ENCODE measurements at places on chromosomes 2 and 18. TPM values are rescaled to one million over a fixed set of nuclear protein-coding genes. Genes with fewer than 3 reads are reported as not detected.
A peak's percentile ranks its signal among the peaks of the same experiment; 100 is the strongest.

SGPP2 gene
- 15.1 TPM for total RNA-seq

DNA sequence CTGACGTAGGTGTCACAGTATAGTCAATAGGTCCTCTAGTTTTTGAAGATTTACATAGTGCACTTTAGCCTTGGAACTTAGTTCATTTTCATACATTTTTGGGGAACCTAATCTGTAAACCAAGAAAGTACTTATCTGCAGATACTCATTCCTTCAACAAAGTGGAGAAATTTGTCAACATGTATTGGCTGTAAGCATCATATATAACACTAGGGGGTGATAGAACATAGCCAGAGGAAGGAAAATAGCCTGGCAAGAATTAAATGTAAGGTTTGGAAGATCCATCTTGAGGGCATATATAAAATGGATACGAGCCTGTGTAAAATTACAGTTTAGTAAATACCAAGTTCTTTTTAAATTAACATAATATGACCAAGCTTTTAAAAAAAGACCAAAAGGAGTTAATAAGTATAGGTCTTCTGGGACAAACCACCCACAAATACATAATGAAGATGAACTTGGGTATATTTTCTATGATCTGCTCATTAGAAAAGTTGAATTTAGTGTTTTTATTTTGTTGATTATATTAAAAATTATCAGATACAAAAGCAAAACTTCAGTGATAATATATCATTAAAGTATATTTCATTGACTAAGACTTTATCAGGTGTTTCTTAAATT, 18.2 kb downstream of the RPL37A start:
- H3K36me3 ChIP-seq: peaks cover 2% of the 10 kb centered on the region
- no peaks in the 10 kb centered on the region for H3K4me1 ChIP-seq
- H3K27ac ChIP-seq: no peak overlapping the region
- H3K27me3 ChIP-seq: no peaks in the 10 kb centered on the region
- H3K4me3 ChIP-seq: no peak overlapping the region
- DNase-seq: no peak

GTF3C2 gene
- 56.6 TPM for total RNA-seq

- no peak overlapping the region for H3K27ac ChIP-seq
- H3K4me1 ChIP-seq: no peaks in the 10 kb centered on the region
- H3K4me3 ChIP-seq: no peak overlapping the region
- DNase-seq: no peak
- H3K27me3 ChIP-seq: peaks cover 15% of the 10 kb centered on the region
Measured at GRCh38 chr2:100247256-100248043, 74.9 kb downstream of the LONRF2 start.

DNA sequence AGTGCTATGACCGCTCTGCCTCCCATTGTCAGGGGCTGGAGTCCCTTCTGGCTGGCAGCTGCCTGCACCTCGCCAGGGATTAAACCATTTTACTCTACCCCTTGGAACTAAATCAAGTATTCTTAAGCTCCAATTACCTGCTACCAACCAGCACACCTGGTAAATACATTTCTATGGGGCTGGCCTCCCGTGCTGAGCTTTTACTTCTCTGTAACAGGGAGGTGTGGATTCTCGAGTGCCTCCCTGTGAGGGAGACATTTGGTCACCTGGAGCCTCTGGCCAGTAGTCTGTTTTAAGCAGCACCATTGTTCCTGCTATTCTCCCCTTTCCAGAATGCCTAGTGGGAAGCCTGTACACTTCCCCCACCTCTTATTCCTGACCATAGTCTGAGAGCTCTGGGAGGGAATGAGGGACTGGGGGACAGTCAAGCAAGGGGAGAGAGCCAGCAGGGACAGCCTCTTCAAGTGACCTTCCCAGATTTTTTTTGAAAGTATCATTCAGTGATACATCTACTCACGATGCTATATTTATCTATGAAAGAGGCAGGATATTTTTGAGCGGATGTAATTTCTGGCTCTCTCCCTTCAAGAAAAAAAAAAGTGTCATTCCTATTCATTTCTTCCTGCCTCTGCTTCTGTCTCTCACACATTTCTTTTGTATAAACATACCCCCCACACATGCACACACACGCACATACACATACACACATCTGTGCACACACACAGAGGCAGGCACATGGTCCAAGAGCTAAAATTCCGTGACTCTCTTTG, 112.8 kb downstream of the CAPN13 start:
- no peak overlapping the region for H3K27ac ChIP-seq
- no peak for DNase-seq
- no peaks in the 10 kb centered on the region for H3K36me3 ChIP-seq

DNA sequence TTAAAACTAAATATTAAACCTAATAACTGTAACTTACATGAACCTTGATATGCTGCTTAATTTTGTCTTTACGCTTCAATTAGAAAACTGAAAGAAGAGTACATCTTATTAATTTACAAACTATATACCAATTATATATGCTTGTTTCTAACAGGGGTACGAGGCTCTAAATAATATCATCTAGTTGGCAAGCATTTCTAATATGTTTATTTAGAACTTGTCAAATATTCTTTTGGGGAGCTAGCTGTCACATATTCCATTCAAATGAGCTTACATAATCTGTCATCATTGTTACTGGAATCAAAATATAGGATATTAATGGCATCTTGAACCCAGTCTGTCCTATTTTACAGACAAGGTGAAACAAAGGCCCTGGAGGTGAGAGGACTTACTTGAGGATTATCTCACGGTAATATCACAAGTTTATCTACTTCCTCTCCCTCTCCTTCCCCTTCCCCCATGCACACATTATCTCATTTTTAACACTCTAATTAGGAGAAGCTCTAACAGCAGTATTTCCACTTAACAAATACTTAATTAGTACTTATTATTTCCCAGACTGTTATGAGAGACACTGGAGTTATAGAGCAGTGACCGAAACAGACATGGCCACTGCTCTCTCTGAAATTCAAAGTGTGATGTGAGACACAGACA, 3.5 kb downstream of the PRKD3 start:
- H3K27ac ChIP-seq: no peak overlapping the region
- no peak for DNase-seq
- H3K4me3 ChIP-seq: peak overlapping the region; percentile 9
- H3K4me1 ChIP-seq: peaks cover 68% of the 10 kb centered on the region

DNA sequence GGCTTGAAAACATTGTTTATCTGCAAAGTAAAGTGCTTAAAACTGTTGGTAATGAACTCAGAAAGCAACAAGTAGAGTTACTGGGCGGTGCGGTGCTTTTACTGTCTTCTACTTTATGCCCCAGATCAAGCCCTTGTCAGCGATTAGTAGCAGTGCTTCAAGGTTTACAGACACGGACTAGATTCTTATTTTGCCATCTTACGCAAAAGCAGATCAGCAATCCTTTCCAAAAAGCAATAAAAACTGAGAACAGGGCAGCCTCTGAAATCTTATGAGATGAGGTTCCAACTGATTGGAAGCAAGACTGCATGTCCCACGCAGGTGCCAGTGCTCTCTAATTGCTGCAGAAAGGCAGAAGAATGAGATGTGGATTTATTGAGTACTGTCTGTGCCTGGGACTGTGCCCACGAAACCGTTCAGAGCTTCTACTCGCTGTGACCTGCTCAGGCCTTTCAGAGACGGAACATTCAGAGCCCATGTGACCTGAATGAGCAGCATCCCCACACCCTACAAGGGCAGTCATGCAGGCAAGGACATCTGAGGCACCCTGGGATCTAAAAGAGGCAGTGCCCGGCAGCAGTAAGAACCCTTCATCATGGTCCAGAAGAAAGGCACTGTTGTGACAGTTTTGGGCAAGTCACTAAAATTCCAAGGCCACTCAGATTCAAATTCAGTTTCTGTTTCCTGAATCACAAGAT, 15.7 kb downstream of the COL4A3 start:
- DNase-seq: no peak
- no peak overlapping the region for H3K4me3 ChIP-seq
- no peaks in the 10 kb centered on the region for H3K27me3 ChIP-seq
- H3K27ac ChIP-seq: no peak overlapping the region

SLC23A3 gene
- total RNA-seq: 3.1 TPM

DNA sequence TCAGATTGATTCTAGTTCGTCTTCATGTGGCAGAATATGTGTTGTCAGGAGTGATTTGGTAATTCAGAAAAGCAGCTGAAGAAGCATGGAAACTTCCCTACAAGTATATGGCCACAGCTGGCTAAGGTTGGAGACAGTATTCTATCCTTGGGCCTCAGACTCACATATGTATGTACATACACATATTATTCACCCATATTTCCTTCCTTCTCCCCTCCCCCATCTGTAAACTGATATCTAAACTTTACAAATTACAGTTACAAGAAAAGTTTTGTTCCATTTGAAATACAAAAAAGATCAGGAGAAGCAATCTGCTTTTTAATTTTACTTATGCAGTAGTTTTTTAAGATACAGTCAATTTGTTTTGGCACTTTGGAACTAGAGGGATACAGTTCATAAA, 3.1 kb downstream of the SP3 start:
- H3K27me3 ChIP-seq: no peaks in the 10 kb centered on the region
- peak overlapping the region; percentile 97 for H3K27ac ChIP-seq
- peaks cover 9% of the 10 kb centered on the region for H3K36me3 ChIP-seq
- H3K4me3 ChIP-seq: peak overlapping the region; percentile 99

- peaks cover 71% of the 10 kb centered on the region for H3K4me1 ChIP-seq
- DNase-seq: peak; percentile 54
- no peaks in the 10 kb centered on the region for H3K27me3 ChIP-seq
- no peak overlapping the region for H3K27ac ChIP-seq
- H3K36me3 ChIP-seq: peaks cover 3% of the 10 kb centered on the region
Measured at GRCh38 chr2:10303694-10304378, 1.1 kb downstream of the HPCAL1 start.

MAP3K19 gene
- total RNA-seq: not detected

GRCh38 chr2:30257266-30258214, 26.2 kb downstream of the LBH start:
- peaks cover 98% of the 10 kb centered on the region for H3K4me1 ChIP-seq
- H3K27ac ChIP-seq: peak overlapping the region; percentile 31
- no peaks in the 10 kb centered on the region for H3K27me3 ChIP-seq
- DNase-seq: no peak

ABCA12 gene
- 0.02 TPM for total RNA-seq

CKAP2L gene
- 47.7 TPM for total RNA-seq

CNGA3 gene
- not detected for total RNA-seq

GRCh38 chr2:126700677-126701076, 44.7 kb downstream of the GYPC start:
- peaks cover 6% of the 10 kb centered on the region for H3K36me3 ChIP-seq
- H3K4me1 ChIP-seq: no peaks in the 10 kb centered on the region
- no peak overlapping the region for H3K4me3 ChIP-seq
- no peak overlapping the region for H3K27ac ChIP-seq
- no peaks in the 10 kb centered on the region for H3K27me3 ChIP-seq
- no peak for DNase-seq

- DNase-seq: no peak
- no peaks in the 10 kb centered on the region for H3K27me3 ChIP-seq
- no peaks in the 10 kb centered on the region for H3K4me1 ChIP-seq
- H3K36me3 ChIP-seq: no peaks in the 10 kb centered on the region
- no peak overlapping the region for H3K4me3 ChIP-seq
Measured at GRCh38 chr18:73408469-73408868, 540.7 kb upstream of the NETO1 start.

DNA sequence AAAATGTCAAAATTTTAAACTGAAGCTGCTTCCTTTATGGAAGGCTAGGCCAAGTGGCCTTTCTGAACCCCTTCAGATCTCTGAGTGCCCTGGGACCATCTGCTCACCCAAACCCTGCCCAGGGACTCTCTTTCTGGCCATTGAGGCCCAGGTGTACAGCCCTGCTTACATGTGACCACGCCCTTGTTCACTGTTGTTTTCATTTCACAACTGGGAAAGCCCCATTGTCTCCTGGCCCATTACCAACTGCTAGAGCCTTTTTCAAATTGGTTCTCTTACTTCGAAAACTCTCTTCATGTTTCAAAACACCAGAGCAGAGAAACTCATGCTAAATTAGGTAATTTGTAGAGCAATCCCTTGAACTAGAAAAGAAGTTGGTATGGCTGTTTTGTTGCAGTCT, 219.5 kb upstream of the TANK start:
- H3K27me3 ChIP-seq: no peaks in the 10 kb centered on the region
- no peaks in the 10 kb centered on the region for H3K36me3 ChIP-seq
- H3K4me3 ChIP-seq: peak overlapping the region; percentile 46
- H3K4me1 ChIP-seq: peaks cover 27% of the 10 kb centered on the region
- peak overlapping the region; percentile 71 for H3K27ac ChIP-seq

GRCh38 chr2:82656420-82656819, 1802.7 kb downstream of the SUCLG1 start:
- no peak overlapping the region for H3K4me3 ChIP-seq
- H3K27me3 ChIP-seq: no peaks in the 10 kb centered on the region
- H3K36me3 ChIP-seq: peaks cover 2% of the 10 kb centered on the region
- no peaks in the 10 kb centered on the region for H3K4me1 ChIP-seq
- no peak for DNase-seq

RIOK3 gene
- 95.8 TPM for total RNA-seq

- no peak overlapping the region for H3K27ac ChIP-seq
- no peaks in the 10 kb centered on the region for H3K27me3 ChIP-seq
- DNase-seq: no peak
- H3K36me3 ChIP-seq: no peaks in the 10 kb centered on the region
Measured at GRCh38 chr2:133498662-133499585, 69.3 kb downstream of the NCKAP5 start.

DNA sequence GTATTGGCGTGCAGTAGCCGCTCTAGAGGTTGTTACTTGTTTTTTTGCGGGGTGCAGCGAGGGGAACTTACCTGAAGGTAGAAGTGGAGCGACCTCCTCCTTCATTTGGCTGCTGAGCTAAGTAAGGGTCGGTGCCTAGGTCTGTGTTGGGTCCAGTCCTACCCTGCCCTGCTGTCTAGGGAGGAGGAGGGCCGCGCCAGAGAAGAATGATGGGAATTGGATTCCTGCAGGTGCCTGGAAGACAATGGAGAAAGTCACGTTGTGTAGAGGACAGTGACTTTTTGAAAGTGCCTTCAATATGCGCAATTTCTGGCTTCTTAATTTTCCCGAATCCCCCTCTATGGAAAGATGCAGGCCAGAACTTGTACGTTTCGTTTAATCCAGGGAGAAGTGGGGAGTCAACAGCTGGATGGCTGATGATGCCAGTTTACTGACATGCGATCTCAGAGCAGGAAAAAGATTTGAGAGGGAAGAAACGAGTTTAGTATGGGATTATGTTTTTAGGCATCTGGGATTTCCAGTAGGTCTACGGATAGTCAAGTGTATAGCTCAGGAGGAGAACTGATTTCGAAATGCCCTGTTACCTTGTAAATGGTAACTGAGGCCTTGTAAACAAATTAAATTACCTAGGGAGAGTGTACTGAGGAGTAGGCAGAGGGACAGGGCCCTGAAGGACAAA, 653 bp downstream of the MRPS9 start:
- no peaks in the 10 kb centered on the region for H3K27me3 ChIP-seq
- peak overlapping the region; percentile 96 for H3K27ac ChIP-seq
- H3K4me3 ChIP-seq: peak overlapping the region; percentile 94
- peaks cover 38% of the 10 kb centered on the region for H3K4me1 ChIP-seq

Measured in activated T-cell treated with anti-CD3 and anti-CD28 coated beads, Interleukin-2, amount 50 U/mL, for 72 hours (primary cell).